Right hindlimb (tissue), 1 donor: ENCODE measurements at places on chromosomes 2 and 18.

DNA sequence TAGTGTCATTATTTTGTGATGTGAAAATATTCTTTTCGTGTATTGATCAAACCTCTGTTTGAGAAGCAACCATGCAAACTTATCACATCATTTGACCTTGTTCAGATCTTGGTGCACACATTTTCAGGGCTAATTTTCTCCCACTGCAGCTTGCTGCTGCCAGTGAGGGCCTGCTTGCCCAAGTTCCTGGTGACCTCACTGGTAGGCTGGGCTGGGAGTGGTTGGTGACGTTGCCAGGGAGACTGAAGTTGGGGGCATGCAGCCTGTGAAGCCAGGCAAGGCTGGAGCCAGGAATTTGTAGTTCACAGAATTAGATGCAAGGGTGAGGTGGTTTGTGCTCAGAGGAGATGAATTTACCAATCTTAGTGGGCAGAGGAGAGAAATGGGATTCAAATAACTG, 38.5 kb downstream of the PARD3B start:
- DNase-seq, result no peak

GRCh38 chr18:524466-524865, 24.0 kb upstream of the COLEC12 start:
- no peak for DNase-seq

DNA sequence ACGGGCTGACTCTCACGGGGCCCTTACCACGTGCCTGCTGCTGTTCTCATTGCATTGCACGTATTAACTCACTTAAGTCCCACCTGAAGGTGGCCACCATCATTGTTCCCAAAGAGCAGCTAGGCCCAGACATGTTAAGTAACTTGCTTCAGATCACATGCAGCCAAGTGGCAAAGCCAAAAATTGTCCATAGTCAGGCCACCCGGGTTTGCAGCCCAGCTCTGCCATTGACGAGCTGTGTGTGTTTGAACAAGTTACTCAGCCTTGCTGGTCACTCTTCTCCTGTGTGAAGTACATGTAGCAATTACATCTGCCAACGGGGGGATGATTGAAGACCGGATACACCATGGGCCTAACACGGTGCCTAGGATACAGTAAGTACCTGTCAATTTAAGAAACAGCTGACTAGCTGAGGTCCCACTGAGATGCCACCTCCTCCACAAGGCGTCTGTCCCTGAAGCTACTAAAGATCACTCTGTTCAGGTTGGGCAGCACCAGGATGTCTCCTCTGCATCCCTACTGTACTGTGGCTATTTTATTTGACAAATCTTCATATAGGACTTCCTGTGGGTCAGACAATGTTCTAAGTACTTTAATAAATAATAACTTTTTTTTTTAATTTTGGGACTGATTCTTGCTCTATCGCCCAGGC, 154.2 kb upstream of the MYCN start:
- no peak for DNase-seq

- DNase-seq, result no peak
Observed at GRCh38 chr2:79792090-79792489, 279.2 kb downstream of the CTNNA2 start.

GRCh38 chr2:118268268-118268667, 180.0 kb downstream of the INSIG2 start:
- no peak for DNase-seq

DNA sequence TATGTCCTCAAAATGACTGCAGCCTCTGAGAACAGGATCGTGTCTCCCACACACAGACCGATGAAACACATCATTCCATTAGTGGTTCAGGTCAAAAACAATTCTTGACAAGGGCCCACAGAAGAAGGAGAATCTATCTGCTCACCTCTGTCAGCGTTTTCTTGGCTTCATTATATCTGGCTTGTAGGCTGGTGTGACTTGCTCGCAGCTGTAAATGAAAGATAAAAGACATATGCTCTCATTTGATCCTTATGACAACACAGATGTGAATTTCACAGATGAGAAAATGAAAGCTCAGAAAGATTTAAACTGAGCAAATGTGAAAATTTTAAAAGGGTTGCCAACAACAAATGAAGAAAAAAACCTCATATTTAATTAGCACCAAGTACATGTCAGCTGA, 61.6 kb downstream of the CCDC93 start:
- DNase-seq, result no peak
